ENCODE measurements at places on chromosomes 2 and 18.

GRCh38 chr18:74994502-74995418 is 214.2 kb downstream of the PTGR3 start:
- DNase-seq, result peak; percentile 26

DNA sequence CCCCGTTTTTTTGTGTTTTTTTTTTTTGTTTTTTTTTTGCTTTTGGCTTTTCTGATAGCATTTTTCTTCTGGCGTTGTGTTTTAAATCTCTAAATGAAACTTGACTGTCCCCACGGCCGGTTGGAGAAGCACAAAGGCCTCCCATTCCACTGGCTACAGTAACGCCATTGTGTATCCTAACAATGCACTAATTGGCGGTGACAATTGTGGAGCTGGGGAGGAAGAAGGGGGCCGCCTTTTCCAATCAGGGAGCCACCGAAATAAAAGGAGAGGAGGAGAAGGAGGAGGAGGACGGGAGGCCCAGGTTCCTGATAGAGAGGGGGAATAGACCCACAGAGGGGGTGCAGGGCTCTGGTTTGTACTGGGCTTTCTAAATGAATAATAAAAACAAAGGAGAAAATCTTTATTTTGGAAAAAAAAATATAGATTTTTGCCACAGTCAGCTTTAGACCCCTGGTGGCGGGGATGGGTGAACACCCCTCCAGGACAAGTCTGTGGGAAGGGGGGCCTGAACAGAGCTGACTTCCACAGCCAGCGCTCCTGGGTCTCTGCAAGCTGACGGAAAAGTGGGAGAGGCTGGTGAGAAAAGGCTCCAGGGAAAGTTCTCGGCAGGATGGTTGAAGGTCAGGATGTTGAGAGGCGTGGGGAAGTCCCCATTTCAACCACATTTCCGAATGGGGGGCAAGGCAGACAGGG is 43.7 kb upstream of the FZD5 start:
- DNase-seq, result no peak

- no peak for DNase-seq
These were observed 540 bp downstream of the SOX11 start for GRCh38 chr2:5692561-5693286.

- no peak for DNase-seq
These were observed 250.5 kb upstream of the SKOR2 start for GRCh38 chr18:47501946-47502345.

GRCh38 chr18:366466-367061 is 98.7 kb upstream of the THOC1 start:
- DNase-seq, result no peak

- DNase-seq, result no peak
These were observed 146.9 kb downstream of the CCDC102B start for GRCh38 chr18:68944826-68945225.

GRCh38 chr2:148065936-148066335 is 45.0 kb downstream of the MBD5 start:
- no peak for DNase-seq
